Lower lobe of right lung (tissue), 2 donors: ENCODE measurements at places on chromosomes 7 and 10. TPM values are rescaled to one million over a fixed set of nuclear protein-coding genes. Genes with fewer than 3 reads are reported as not detected.

GRCh38 chr7:27714831-27715444, 25.0 kb upstream of the TAX1BP1 start:
- no peak for DNase-seq
- no peak overlapping the region for H3K27ac ChIP-seq
- H3K27me3 ChIP-seq, result peaks cover 3% of the 10 kb centered on the region
- no peaks in the 10 kb centered on the region for H3K4me1 ChIP-seq

Gene BAIAP2L1
- total RNA-seq, result 21.1 TPM

- H3K27ac ChIP-seq, result no peak overlapping the region
- no peaks in the 10 kb centered on the region for H3K36me3 ChIP-seq
- H3K4me3 ChIP-seq, result no peak overlapping the region
- H3K4me1 ChIP-seq, result no peaks in the 10 kb centered on the region
- H3K27me3 ChIP-seq, result no peaks in the 10 kb centered on the region
Measured at GRCh38 chr7:130154501-130155317, 50.5 kb downstream of the TMEM209 start.

- no peak for DNase-seq
- H3K27ac ChIP-seq, result no peak overlapping the region
- no peaks in the 10 kb centered on the region for H3K27me3 ChIP-seq
- no peaks in the 10 kb centered on the region for H3K36me3 ChIP-seq
- H3K4me1 ChIP-seq, result no peaks in the 10 kb centered on the region
- H3K4me3 ChIP-seq, result no peak overlapping the region
Measured at GRCh38 chr10:66833861-66834260, 92.0 kb upstream of the LRRTM3 start.

Gene SFRP4
- total RNA-seq, result 4.8 TPM

DNA sequence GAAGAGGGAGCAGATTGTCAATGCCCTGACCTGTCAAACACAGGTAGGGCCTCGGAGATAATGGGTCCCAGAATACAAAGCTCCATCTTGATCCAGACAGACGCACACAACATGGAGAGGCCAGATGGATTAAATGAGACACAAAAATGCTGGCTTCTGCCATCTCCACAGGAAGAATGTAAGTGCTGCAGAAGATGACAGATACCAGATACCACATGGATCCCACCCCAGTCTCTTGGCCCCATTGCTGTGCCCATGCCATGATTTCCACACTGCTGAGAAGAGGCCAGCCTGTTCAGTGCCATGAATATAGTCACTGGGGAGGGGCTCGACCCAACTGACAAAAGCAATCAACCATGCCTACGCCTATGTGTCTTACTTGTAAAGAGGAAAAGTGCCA, 487.9 kb downstream of the PARD3 start:
- H3K4me1 ChIP-seq, result no peaks in the 10 kb centered on the region
- H3K27me3 ChIP-seq, result no peaks in the 10 kb centered on the region
- no peak overlapping the region for H3K4me3 ChIP-seq
- H3K27ac ChIP-seq, result no peak overlapping the region
- no peak for DNase-seq
- peaks cover 9% of the 10 kb centered on the region for H3K36me3 ChIP-seq
